Right lobe of liver (tissue), 6 donors: ENCODE measurements at places on chromosomes 6 and 20. TPM values are rescaled to one million over a fixed set of nuclear protein-coding genes. Genes with fewer than 3 reads are reported as not detected.
A peak's percentile ranks its signal among the peaks of the same experiment; 100 is the strongest.

- no peak for DNase-seq
Observed at GRCh38 chr6:157898169-157898568, 75.1 kb downstream of the SNX9 start.

- no peak for DNase-seq
Observed at GRCh38 chr20:58986286-58986967, 5.4 kb downstream of the NELFCD start.

- no peak for DNase-seq
Observed at GRCh38 chr20:33733654-33734576, 2.1 kb downstream of the ZNF341 start.

- no peak for DNase-seq
Observed at GRCh38 chr6:161583584-161583983, 309.7 kb upstream of the AGPAT4 start.

DNA sequence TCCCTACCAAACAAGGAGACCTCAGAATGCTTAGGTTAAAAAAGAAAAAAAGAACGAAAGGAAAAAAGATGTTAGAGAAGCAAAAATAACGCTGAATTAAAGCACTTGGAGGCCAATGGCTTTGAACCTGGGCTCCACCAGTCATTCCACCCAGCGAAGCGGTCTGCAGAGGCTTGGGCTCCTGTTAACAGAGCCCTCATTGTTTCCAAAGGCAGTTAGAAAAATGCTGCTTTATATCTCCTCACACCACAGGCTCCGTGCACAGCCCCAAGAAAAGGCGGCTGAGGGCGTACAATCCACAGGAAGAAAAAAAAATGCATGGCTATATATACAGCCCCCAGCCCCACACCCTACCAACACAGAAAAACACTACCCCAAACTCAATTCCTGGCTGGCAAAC, 255.9 kb downstream of the FOXC1 start:
- DNase-seq: no peak

- no peak for DNase-seq
Observed at GRCh38 chr6:151130329-151130728, 109.4 kb upstream of the AKAP12 start.

DNA sequence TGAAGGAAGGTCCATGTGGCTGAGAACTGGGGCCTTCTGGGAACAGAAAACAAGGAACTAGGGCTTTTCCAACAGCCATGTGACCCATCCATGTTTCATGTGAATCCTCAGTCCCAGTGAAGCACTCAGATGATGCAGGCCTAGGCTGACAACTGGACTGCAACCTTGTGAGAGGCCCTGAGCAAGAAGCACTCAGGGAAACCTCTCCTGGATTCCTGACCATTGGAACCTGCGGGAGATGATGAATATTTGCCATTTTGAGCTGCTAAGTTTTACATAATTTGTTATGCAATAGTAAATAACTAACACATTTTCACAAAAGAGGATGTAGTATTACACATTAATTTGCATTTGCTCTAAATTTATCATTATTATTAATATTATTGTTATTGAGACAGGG, 38.4 kb upstream of the HLA-G start:
- DNase-seq: no peak

DNA sequence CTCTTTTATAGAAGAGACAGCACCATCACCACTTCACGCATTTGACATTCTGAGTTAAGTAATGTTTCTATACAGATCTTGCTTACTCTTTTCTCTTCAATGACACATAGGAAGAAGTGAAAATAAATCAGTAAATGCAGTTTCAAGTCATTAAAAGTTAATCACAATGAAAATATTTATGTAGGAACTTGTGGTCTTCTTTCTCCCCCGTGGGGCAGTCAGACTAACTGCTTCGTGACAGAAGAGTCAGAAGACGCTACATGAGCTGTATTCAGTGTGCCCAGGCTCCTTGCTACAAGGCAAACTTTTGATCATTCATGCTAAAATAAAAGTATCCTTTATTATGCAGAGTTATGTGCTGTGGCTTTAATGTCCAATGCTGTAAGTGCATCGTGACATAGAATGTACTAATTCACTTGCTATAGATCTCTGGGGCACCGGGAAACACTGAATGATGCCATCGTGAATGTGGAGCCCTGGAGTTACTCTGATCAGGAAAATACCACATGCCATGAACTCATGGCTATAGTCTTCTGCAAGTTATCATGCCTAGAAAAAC, 117.8 kb upstream of the TRAF3IP2 start:
- no peak for DNase-seq

GRCh38 chr6:109308018-109308492, 74.2 kb downstream of the CD164 start:
- peak; percentile 72 for DNase-seq

DNA sequence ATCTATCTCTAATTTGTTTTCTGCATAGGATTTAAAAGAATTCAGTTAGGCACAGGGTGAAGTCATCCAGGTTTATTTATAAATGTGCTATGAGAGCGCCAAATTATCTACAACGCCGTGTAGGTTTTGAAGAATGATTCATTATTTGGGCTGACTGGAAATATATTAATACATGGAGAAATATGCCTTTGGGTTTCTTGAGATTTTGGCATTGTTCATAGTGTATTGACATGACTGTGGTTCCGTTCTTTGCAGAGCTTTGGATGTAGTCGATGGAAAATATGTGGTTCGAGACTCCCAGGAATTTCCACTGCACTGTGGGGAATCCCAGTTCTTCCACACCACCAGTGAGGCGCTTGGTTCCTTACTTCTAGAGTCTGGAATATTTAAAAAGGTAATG, 90.9 kb downstream of the CRYBG1 start:
- no peak for DNase-seq

The CENPQ gene
- 1.1 TPM for total RNA-seq

GRCh38 chr6:36171573-36171972, 25.0 kb upstream of the BRPF3 start:
- DNase-seq: no peak

DNA sequence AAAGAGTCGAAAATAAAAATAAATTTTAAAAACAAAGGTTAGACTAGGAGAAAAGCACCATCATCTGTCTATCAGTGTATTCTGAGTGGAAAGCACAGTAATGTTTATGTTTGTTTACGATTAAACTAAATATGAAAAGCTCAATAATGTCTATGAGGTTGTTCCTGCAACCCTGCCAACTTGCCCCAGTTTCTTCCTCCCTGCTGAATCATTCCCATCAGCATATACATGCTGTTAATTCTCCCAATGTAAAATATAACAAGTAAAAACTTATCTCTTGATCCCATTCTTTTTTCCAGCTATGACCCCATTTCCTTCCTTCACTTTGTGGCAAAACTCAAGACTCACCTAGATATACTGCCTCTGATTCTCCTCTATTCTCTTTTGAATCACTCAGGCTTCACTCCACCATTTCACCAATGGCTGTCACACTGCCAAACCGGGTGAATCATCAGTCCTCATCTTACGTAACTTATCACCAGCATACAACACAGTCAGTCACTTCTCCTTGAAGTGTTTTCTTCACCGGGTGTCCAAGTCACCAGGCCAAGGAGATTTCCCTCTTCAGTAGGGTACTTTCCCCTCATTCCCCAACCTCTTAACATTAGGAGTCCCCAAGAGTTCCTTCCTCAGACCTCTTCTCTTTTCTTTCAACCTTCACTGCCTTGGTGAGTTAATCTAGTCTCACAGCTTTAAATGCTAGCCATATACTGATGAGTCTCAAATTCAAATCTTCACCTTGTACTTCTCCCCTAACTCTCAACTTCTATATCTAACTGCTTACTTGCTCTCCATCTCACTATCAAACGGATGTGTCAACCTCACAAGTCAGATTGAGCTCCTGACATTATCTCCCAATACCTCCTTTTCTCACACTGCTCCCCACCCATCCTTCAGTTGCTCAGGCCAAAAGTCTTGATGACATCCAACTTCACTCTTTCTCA, 6.2 kb downstream of the TMEM242 start:
- DNase-seq: peak; percentile 86

The FAXC gene
- total RNA-seq: not detected

- DNase-seq: no peak
Observed at GRCh38 chr6:138803331-138803730, 7.4 kb downstream of the ECT2L start.

DNA sequence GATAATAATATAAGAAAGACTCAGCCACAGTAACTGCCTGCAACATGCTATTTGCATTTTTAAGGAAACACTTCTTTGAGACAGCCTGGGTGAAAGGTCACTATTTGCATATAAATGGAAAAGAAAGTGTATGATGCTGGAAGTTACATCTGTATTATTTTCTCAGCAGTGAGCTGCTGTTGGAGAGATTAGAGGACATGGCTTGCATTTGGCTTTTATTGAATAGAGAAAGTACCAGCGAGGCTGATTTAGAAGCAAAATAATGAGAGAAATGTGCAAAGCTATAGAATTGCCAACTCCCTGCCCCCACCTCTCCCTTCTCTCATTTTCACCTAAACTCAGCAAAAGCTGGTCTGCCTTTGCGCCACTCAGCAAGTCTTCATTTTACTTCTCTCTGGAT, 12.7 kb downstream of the MYT1 start:
- no peak for DNase-seq
